ENCODE measurements at places on chromosomes 7 and 10.

GRCh38 chr7:142919656-142920055 is 13.9 kb downstream of the TRPV5 start:
- DNase-seq, result no peak

- DNase-seq, result no peak
These were observed 64.1 kb downstream of the CAV1 start for GRCh38 chr7:116588641-116589594.

GRCh38 chr7:29884399-29885272 is 78.3 kb downstream of the WIPF3 start:
- DNase-seq, result no peak

- DNase-seq, result no peak
These were observed 11.1 kb upstream of the TARP start for GRCh38 chr7:38284553-38284952.

GRCh38 chr10:42979721-42980467 is 97.0 kb upstream of the RET start:
- peak; percentile 13 for DNase-seq

DNA sequence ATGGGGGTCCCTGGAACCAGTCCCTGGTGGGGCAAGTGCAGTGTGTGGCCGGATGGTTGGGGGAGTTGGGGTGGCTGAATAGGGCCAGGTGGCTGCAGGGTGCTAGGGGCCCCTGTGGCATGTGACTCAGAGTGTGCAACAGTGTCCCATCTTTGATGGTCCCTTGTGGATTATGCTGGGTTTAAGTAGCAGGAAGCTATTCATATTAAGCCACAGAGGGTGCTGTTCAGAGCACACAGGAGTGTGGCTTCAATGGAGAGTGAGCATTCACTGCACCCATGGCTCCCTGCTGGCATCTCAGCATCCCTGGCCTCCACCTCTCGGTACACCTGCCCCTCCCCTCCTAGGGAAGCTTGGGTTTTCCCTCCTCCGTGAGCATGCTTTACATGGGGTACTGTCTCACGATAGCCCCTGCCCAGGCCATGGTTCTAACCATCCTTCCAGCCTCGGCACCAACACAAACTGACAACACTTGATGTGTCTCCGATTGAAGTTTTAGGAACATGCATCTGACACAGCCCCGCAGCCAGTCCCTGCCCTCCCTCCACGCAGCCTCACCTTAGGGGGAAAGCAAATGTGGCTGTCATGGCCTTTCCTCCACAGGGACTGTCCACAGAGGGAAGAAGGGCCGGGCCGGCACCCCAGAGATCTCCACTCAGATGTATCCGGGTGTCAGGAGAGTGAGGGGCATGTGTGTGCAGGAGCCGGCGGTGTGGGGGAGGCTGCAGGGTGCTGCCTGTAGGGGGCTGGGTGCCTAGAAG is 30.4 kb upstream of the PPIF start:
- peak; percentile 46 for DNase-seq

DNA sequence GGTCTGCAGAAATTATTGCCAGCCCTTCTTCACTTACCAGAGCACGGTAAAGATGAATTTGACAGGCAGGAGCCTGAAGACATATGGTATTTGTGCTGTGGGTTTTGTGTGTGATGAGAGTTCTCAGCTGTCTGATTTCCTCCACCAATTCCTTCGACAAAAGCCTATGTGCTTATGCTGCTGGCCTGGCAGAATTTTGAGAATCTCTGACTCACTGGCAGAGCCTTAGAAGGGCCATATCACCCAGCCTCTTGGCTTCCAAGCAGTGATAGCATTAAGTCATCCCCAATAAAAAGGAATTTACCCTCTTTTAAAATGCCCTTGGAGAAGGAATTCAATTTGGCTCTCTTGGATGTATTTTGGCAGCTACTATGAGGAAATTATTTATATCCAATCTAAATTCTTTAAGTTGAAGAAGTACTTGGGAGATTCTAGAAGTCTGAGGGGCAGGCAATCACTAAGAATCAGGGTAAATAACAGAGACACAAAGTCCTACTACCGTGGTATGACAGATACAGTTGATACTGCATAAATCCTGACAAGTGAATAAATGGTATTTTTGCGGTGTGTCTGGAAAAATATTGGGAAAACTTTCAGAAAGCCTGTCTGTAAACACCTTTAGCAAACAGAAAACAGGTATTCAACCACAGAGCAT is 68.6 kb upstream of the EFCAB10 start:
- no peak for DNase-seq

- no peak for DNase-seq
These were observed 54.7 kb upstream of the EGFR start for GRCh38 chr7:54964136-54964535.

GRCh38 chr7:11524476-11525397 is 307.3 kb downstream of the THSD7A start:
- DNase-seq, result no peak

DNA sequence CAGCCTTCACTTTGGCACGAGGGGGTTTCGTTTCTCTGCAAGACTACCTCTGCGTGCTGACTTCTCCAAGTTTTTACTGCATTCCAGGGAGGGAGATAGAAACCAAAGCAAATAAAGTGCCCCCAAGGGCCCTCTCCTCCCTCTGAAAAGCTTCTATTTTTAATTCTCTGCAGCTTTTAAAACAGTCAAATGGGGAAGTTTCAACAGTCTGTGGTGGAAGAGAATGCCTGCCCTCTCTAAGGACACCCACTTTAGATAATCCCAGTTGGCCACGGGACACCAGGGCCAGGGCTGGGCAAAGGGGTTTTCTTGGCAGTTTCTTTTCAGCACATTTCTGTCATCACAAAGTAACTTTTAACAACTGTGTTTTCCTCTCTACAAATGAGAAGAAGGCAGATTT is 386.7 kb upstream of the NPVF start:
- DNase-seq, result no peak

DNA sequence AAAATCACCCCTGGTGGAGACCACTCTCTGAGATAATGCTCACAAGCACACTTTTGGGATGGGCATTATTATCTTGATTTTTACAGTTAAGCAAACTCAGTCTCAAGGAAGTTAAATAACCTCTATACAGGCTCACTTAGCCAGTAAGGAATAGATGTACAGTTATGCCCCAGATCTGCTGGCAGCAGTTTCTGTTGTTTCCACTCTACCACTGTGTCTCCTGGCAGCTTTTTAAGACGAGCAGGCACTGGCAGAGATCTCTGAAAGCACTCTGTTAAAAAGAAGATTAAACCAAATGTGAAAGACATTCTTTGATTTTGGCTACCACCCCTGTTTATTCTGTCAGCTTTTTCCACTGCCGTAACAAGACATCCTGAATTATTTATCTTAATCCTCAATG is 73.2 kb downstream of the SRI start:
- DNase-seq, result no peak

DNA sequence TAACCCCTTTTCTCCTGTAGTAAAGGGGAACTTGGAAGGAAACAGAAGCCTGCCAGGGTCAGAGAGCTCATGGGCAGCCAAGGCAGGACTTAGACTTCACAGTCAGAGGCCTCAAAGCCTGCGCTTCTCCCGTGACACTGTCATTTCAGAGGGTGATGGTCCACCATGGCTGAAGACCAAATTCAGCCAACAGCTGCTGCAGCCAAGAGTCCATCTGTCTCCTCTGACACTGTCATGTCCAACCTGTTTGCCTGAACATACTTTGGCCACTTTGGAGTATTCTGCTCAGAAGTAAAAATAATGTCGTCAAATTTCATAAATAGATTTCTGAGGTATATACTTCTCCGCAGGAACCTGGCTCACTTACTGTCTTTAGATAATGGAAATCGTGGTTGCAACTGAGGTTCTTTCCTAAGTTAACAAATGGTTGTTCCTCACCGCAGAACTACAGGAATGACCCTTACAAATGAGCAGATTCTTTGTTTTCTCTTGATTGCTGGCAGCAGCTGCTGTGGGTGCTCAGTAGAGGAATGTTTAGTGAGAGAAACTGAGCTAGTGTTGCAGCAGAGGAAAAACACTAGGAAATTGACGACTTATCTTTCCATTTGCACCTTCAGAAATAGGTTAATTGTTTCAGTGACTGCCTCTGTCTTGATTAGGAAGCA is 626.5 kb downstream of the SDK1 start:
- DNase-seq, result no peak

GRCh38 chr10:3907514-3907913 is 122.5 kb upstream of the KLF6 start:
- no peak for DNase-seq

DNA sequence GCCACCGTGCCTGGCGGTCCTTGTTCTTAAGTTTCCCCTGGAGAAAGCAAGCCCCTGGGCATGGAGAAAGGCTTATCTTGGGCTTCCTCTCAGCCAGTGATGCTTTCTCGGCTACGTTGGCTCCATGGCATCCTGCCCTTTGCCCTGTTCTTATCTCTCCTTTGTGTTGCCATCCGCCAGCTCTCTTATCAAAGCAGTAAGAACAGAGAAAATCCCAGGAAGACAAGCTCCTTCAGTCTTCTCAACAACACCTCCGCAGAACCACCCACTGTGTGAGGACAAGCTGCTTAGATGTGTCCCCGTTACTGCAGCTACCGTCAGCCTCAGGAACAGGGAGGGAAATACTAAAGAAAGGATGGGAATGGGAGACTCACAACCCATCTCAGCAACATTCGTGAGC is 3.3 kb downstream of the PLEKHS1 start:
- DNase-seq, result no peak

GRCh38 chr7:80134115-80134535 is 506 bp upstream of the GNAI1 start:
- DNase-seq, result no peak

- peak; percentile 48 for DNase-seq
These were observed 35.4 kb downstream of the C7orf25 start for GRCh38 chr7:42876182-42877068.

DNA sequence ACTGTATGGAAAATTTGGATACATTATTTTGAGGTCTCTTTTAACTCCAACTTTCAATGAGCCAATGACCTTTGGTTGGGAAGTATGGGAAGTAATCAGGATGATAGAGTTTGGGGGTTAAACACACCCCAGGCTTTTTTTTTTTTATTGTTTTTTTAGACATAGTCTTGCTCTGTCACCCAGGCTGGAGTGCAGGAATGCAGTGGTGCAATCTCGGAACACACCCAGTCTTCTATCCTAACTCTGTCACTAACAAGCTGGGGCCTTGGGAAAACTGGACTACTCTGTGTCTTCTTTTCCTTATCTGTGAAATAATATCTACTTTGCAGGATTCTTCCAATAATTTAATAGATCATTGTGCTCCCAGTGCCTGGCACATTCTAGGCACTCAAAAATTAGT is 37.6 kb upstream of the AGBL3 start:
- DNase-seq, result no peak

- no peak for DNase-seq
These were observed 212.3 kb upstream of the FZD1 start for GRCh38 chr7:91051966-91052365.

DNA sequence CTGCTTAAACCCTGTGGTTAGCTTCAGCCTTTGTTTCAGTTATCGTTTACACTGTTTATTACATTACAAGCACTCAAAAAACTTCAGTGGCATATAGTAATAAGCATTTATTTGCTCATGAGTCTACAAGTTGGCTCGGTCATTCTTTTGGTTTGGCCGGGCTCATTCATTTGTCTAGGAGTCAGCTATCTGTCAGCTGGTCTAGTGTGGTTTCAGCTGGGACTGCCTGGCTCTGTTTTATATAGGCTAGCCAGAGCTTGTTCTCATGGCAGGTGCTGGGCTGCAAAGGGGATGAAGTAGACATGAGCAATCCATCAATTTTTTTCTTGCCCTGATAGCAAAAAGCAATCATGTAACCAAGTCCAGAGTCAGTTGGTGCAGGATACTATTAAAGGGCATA is 103.6 kb downstream of the MKLN1 start:
- no peak for DNase-seq

DNA sequence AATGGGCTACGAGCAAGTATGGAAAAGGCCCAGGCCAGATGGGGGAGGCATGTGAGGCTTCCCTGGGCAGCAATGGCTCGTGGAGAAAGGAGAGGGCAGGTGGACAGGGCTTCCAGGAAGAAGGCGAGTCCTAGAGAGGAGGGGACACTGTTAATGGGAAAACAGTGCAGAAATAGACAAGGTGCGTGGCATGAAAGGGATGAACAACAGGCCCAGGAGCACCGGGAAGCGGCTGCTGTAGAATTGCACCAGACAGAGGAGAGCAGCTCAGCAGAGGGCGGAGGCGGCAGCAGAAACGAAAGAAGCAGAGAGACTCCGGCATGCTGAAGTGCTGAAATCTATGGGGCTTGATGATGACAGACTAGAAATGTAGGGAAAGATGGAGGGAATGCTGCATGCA is 102.1 kb downstream of the PIP4K2A start:
- DNase-seq, result peak; percentile 38

DNA sequence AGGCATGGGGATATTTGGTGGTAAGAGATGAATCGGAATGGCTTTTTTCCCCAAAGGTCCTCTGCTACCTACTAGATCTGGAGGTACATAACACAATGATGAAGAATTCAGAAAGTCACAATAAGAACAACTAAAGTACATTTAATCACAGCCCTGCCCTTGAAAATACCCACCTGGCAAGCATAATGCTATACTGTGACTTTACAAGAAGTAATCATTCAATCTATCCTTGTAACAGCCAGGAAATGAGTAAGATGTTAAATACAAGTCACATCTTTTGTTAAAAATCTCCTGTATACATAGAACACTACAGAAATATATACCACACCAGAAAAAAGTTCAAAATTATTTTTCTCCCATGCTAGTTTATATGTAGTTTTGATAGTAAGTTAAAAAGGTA is 108.3 kb upstream of the ABCB5 start:
- DNase-seq, result no peak

GRCh38 chr10:108471420-108471819 is 1306.9 kb upstream of the SORCS1 start:
- no peak for DNase-seq

DNA sequence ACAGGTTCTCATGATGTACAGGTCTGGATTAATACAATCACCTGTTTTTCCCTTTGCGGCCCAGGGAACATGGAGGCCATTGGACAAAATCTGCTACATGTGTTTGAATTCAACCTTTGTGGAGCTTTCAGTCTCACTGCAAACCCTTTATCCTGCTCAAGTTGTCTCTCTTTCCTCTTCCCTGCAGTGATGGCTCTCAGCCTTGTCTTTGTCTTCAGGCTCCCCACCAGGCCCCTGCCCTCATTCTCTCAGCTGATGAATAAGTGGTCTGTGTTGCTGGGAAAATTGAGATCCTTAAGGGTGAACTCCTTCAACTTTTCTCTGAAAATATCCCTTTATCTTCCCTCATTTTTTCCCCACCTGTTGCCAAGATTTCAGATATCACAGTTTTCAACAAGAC is 791.2 kb downstream of the GRID1 start:
- DNase-seq, result no peak

GRCh38 chr7:129502708-129503685 is 666 bp downstream of the SMKR1 start:
- DNase-seq, result no peak

All from activated CD4-positive, alpha-beta memory T cell treated with anti-CD3 and anti-CD28 coated beads, Interleukin-2, amount 10 ng/mL, durations not matched to agents 7 days and 5 days (primary cell).